ENCODE measurements at places on chromosomes 4 and X. TPM values are rescaled to one million over a fixed set of nuclear protein-coding genes. Genes with fewer than 3 reads are reported as not detected.

Gene DCX
- total RNA-seq, result 1.6 TPM

GRCh38 chrX:15854080-15854655, 445 bp downstream of the AP1S2 start:
- H3K27me3 ChIP-seq, result no peaks in the 10 kb centered on the region
- H3K27ac ChIP-seq, result peak overlapping the region; percentile 98
- DNase-seq, result peak; percentile 54
- H3K4me1 ChIP-seq, result no peaks in the 10 kb centered on the region
- H3K4me3 ChIP-seq, result peak overlapping the region; percentile 76

GRCh38 chr4:17557880-17558279, 19.1 kb upstream of the LAP3 start:
- H3K27me3 ChIP-seq, result peaks cover 4% of the 10 kb centered on the region
- H3K4me3 ChIP-seq, result no peak overlapping the region
- no peaks in the 10 kb centered on the region for H3K4me1 ChIP-seq
- peak; percentile 13 for DNase-seq
- no peaks in the 10 kb centered on the region for H3K36me3 ChIP-seq

- H3K27me3 ChIP-seq, result no peaks in the 10 kb centered on the region
- peak; percentile 50 for DNase-seq
- no peaks in the 10 kb centered on the region for H3K36me3 ChIP-seq
- H3K4me3 ChIP-seq, result no peak overlapping the region
- H3K4me1 ChIP-seq, result no peaks in the 10 kb centered on the region
These were observed 154.5 kb upstream of the SLC4A4 start for GRCh38 chr4:71184195-71184781.

DNA sequence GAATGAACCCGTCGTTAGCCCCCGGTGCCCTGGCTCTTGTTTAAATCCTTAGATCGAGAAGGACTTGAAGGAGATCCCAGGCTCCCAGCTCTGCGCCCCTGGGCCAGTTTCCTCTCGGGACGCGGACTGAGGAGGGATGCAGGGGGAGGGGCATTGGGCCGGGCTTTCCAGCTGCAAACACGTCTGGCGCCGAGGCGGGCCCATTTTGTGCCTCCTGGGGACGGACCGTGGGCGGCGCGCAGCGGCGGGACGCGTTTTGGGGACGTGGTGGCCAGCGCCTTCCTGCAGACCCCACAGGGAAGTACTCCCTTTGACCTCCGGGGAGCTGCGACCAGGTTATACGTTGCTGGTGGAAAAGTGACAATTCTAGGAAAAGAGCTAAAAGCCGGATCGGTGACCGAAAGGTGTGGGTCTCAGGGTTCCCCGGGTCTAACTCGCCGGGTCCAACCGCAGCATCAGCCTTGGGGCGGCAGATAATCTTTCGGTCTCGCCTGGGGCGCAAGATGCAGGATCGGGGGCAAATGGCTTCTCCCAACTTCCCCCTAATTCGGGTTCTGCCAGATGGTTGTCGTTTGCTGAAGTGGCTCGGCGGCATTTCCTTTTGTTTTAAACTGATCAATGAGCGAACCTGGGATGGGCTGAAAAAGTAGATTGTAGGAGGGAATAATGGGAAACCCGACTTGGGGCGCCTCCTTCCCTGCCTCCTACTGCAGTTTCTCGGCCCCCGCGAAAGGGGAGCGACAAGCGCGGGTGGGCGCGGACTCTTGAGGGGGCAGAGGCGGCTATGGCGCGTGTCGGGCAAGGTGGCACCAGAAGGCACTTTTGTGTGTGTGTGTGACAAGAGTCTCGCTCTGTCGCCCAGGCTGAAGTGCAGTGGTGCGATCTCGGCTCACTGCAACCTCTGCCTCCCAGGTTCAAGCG, 2.9 kb downstream of the PDGFRA start:
- peak overlapping the region; percentile 7 for H3K27ac ChIP-seq
- H3K27me3 ChIP-seq, result peaks cover 7% of the 10 kb centered on the region
- no peaks in the 10 kb centered on the region for H3K36me3 ChIP-seq

GRCh38 chrX:132331532-132331931, 112.3 kb upstream of the RAP2C start:
- H3K27ac ChIP-seq, result no peak overlapping the region
- H3K27me3 ChIP-seq, result no peaks in the 10 kb centered on the region
- no peaks in the 10 kb centered on the region for H3K4me1 ChIP-seq

DNA sequence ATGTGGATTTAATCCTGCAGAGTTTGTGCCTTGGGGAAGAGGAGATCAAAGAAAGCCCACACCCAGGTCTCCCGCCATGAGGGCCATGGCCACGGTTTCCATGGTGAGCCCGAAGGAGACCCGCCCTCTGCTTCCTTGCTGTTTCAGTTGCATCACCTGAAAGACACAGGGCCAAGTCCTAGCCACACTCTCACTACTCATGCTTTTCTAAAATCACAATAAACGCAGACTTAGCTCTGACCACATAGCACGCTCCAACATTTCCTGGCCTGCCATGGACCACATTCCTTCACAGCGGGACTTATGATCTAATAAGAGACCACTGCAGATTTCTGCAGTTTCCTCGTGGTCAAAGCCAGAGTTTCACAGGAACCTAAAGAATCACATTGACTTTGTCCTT, 426.0 kb upstream of the NR3C2 start:
- no peak overlapping the region for H3K4me3 ChIP-seq
- no peaks in the 10 kb centered on the region for H3K4me1 ChIP-seq
- DNase-seq, result no peak
- no peak overlapping the region for H3K27ac ChIP-seq
- H3K27me3 ChIP-seq, result no peaks in the 10 kb centered on the region

DNA sequence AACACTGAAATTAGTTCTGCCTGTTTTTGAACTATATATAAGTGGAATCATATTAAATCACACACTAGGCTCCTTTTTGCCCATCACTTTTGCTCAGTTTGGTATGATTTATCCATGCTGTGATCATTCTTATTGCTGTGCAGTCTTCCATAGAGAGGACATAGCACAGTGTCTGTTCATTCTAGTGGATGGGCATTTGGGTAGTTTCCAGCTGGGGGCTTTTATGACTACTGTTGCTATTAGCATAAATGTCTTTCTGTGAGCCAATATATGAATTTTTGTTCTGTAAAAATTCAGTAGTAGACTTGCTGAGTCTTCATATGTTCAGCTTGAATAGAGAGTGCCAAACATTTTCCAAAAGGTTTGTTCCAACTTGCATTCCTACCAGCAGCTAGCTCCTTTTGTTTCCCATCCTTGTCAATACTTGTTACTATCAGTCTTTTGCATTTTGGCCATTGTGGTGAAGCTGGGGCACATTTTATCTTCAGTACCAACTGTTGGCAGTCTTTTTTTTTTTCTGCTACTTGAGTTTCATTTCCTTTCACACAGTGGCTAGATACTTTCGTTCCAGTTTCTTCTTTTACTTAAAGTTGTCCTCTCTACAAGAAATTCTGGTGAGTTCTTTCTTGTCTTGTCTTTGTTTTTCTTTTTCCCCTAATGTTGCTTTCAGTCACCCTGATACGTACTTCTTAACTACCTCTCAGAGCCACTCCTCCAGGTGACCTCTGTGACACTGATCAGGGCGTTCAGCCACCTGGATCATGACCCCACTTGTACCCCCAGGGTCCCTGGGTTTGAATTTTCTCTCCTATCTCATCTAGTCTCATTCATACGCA, 87.0 kb downstream of the ANXA3 start:
- no peaks in the 10 kb centered on the region for H3K36me3 ChIP-seq
- H3K4me3 ChIP-seq, result no peak overlapping the region
- H3K4me1 ChIP-seq, result no peaks in the 10 kb centered on the region
- DNase-seq, result no peak
- H3K27ac ChIP-seq, result no peak overlapping the region

Gene SLITRK4
- 0.71 TPM for total RNA-seq

GRCh38 chrX:41561045-41561444, 113.9 kb downstream of the NYX start:
- H3K4me1 ChIP-seq, result no peaks in the 10 kb centered on the region
- H3K27me3 ChIP-seq, result no peaks in the 10 kb centered on the region
- H3K36me3 ChIP-seq, result no peaks in the 10 kb centered on the region
- no peak overlapping the region for H3K27ac ChIP-seq

DNA sequence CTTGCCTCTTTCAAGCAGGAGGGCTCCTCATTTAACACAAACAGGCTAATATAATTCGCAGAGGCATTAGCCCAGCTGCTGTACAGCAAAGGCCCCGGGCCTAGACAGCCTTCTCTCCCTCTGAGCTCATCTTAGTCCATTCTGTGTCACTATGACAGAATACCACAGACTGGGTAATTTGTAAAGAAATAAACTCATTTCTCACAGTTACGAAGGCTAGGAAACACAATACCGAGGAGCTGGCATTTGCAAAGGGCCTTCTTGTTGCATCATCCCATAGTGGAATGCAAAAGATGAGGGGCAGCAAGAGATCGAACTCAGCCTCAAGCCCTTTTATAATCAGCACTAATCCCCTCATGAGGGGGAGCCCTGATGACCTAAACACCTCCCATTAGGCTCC, 48.5 kb downstream of the TSPAN5 start:
- H3K27ac ChIP-seq, result no peak overlapping the region
- DNase-seq, result no peak
- H3K27me3 ChIP-seq, result no peaks in the 10 kb centered on the region
- H3K4me1 ChIP-seq, result peaks cover 4% of the 10 kb centered on the region

Gene BMP3
- total RNA-seq, result 24.1 TPM

Gene ACOT9
- total RNA-seq, result 30.5 TPM

Gene TBX22
- not detected for total RNA-seq

Gene DNAAF6
- 4.9 TPM for total RNA-seq

Gene CSAG3
- total RNA-seq, result not detected

Gene SPATA18
- 56.5 TPM for total RNA-seq

- H3K36me3 ChIP-seq, result peaks cover 7% of the 10 kb centered on the region
- peak overlapping the region; percentile 89 for H3K27ac ChIP-seq
- no peaks in the 10 kb centered on the region for H3K27me3 ChIP-seq
- peak overlapping the region; percentile 85 for H3K4me3 ChIP-seq
These were observed 557 bp downstream of the PIGG start for GRCh38 chr4:499567-499966.

Gene SFRP2
- 5.6 TPM for total RNA-seq

DNA sequence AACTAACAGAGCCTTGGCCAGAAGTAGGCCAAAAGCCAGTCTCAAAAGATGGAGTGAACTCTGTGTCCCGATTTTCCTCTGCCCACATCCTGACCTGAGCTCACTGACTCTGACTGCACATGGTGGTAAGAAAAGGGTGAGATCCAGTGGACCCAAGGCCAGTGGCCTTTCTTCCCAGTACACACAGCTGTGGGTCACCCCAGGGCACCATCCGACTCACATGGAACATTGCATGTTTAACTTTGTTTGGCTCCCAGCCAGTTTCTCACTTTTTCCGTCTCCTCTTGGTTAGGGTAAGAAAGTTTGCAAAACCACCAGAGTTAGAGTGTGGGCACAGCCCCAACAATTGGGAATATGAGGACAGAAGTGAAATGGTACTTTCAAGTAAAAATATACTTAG, 69.8 kb downstream of the GAB1 start:
- no peaks in the 10 kb centered on the region for H3K36me3 ChIP-seq
- H3K27me3 ChIP-seq, result no peaks in the 10 kb centered on the region
- peak; percentile 61 for DNase-seq
- peaks cover 59% of the 10 kb centered on the region for H3K4me1 ChIP-seq
- H3K27ac ChIP-seq, result peak overlapping the region; percentile 65

- no peaks in the 10 kb centered on the region for H3K4me1 ChIP-seq
- no peak for DNase-seq
- H3K4me3 ChIP-seq, result no peak overlapping the region
- no peaks in the 10 kb centered on the region for H3K27me3 ChIP-seq
These were observed 10.9 kb downstream of the SH3TC1 start for GRCh38 chr4:8210010-8210409.

Gene NR0B1
- not detected for total RNA-seq

DNA sequence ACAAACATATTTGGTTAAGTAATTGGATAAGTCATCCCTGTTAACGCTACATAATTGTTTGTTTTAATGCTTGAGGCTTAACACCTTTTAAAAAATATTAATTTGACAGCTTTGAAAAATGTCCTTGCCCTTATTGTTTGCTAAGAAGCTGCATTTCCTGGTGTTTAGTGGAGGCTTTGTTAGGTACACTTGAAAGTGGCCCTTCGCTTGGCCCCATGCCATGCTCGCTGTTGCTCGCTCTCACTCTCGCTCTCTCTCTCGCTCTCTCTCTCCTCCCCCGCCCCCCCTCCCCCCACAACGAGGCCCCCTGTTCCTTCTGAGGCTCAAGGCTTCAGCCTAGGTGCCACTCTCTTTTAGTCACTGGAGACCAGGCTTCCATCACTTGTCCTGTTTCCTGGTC, 139.6 kb downstream of the DCLK2 start:
- H3K4me1 ChIP-seq, result peaks cover 8% of the 10 kb centered on the region
- H3K4me3 ChIP-seq, result no peak overlapping the region
- DNase-seq, result no peak
- no peaks in the 10 kb centered on the region for H3K27me3 ChIP-seq
- no peak overlapping the region for H3K27ac ChIP-seq
- H3K36me3 ChIP-seq, result no peaks in the 10 kb centered on the region

GRCh38 chr4:153905231-153905630, 116.3 kb upstream of the SFRP2 start:
- no peak overlapping the region for H3K27ac ChIP-seq

DNA sequence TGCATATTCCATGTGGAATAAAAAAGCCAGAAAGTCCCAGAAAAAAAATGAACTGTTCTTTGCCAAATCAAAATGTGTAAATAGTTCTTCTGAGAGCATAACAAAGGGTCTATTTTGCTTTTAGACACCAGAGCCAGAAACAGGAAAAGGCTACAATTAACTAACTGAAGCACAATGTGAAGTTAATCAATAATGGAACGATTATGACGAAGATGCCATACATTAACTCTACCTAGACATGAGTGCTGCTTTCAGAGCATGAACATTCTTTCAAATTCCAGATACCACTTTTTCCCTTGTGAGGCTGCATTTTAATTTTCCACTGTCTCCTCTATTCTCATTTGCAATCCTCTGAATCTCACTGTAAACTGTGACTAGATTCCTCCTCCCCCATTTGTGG, 48.7 kb upstream of the PHOX2B start:
- no peak overlapping the region for H3K4me3 ChIP-seq
- no peak overlapping the region for H3K27ac ChIP-seq
- no peaks in the 10 kb centered on the region for H3K36me3 ChIP-seq
- DNase-seq, result no peak

GRCh38 chr4:14837860-14838259, 164.4 kb upstream of the CPEB2 start:
- no peak for DNase-seq
- no peaks in the 10 kb centered on the region for H3K4me1 ChIP-seq
- no peaks in the 10 kb centered on the region for H3K27me3 ChIP-seq
- no peak overlapping the region for H3K27ac ChIP-seq
- H3K4me3 ChIP-seq, result no peak overlapping the region
- H3K36me3 ChIP-seq, result no peaks in the 10 kb centered on the region

- H3K27me3 ChIP-seq, result no peaks in the 10 kb centered on the region
- no peaks in the 10 kb centered on the region for H3K4me1 ChIP-seq
- no peak overlapping the region for H3K27ac ChIP-seq
These were observed 173.8 kb upstream of the RPL34 start for GRCh38 chr4:108446556-108446955.

GRCh38 chrX:154304846-154305245, 9.3 kb downstream of the TKTL1 start:
- H3K27me3 ChIP-seq, result no peaks in the 10 kb centered on the region
- H3K4me3 ChIP-seq, result no peak overlapping the region
- no peak overlapping the region for H3K27ac ChIP-seq
- no peaks in the 10 kb centered on the region for H3K36me3 ChIP-seq
- H3K4me1 ChIP-seq, result no peaks in the 10 kb centered on the region
- no peak for DNase-seq
